ENCODE measurements at places on chromosomes 1 and 21.

- no peak for DNase-seq
Observed at GRCh38 chr1:110074166-110074565, 3.7 kb upstream of the ALX3 start.

DNA sequence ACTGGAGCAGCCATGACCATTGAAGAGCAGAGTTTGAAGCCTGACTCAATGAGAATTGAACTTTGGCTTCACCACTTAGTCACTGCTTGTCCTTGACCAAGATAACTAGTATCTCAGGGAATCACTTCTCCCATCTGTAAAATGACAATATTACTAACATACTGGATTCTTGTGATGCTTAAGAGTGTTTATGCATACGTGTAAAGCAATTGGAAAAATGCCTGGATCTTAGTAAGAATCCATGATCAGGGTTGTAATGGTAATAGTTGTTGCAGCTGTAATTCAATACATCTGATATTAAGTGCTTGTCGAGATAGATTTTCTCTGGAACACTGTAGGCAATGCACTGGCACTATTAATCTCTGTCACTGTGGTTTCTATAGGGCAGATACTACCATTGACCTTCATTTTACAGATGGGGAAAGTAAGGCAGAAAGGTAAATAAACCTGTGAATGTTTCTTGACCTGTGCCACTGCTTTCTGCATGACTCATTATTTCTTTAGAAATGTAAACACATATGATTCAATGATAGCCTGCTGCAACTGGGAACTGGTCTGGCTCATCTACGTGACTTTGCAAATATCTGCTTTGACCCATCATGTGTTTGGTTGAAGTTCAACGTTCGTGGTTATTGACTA, 662.5 kb downstream of the PLA2G4A start:
- DNase-seq, result no peak

GRCh38 chr1:33317946-33318345, 3.0 kb downstream of the A3GALT2 start:
- no peak for DNase-seq

- DNase-seq, result no peak
Observed at GRCh38 chr1:65247419-65248359, 61.7 kb upstream of the DNAJC6 start.

GRCh38 chr1:3170561-3171453, 101.8 kb downstream of the PRDM16 start:
- no peak for DNase-seq

- DNase-seq, result no peak
Observed at GRCh38 chr1:173527151-173527826, 50.2 kb downstream of the PRDX6 start.

- no peak for DNase-seq
Observed at GRCh38 chr1:112093372-112093694, 103.9 kb upstream of the KCND3 start.

- peak; percentile 70 for DNase-seq
Observed at GRCh38 chr1:9651565-9652378, at the start of gene PIK3CD. PIK3CD (plus strand) TSS chr1:9651731; CDS start chr1:9710456, 58,725 bp downstream.

GRCh38 chr1:59143133-59143487, 153.8 kb upstream of the FGGY start:
- peak; percentile 37 for DNase-seq

DNA sequence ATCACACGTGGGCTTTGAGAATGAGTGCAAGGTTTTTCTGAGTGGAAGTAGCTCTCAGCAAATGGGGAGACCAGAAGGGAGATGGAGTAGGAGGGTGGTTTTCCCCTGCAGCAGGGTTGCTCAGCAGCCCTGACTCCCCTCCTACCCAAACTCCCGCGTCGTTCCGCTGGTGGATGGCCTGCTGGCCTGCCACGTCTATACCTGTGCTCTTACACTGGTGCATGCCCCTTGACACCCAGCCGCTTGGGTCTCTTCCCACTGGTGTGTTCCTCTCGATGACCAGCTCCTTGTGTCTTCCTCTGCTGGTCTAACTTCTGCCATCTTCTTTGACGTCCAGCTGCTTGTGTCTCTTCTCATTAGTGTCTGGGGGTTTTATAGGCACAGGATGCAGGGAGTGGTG, 1797.9 kb downstream of the NCAM2 start:
- DNase-seq, result no peak

GRCh38 chr1:199982606-199983005, 44.9 kb upstream of the NR5A2 start:
- DNase-seq, result no peak

- no peak for DNase-seq
Observed at GRCh38 chr1:121418369-121419049, 233.7 kb downstream of the SRGAP2C start.

GRCh38 chr1:228793032-228793431, 57.8 kb downstream of the RHOU start:
- no peak for DNase-seq

- no peak for DNase-seq
Observed at GRCh38 chr1:39726600-39726999, 12.1 kb upstream of the PPIE start.

DNA sequence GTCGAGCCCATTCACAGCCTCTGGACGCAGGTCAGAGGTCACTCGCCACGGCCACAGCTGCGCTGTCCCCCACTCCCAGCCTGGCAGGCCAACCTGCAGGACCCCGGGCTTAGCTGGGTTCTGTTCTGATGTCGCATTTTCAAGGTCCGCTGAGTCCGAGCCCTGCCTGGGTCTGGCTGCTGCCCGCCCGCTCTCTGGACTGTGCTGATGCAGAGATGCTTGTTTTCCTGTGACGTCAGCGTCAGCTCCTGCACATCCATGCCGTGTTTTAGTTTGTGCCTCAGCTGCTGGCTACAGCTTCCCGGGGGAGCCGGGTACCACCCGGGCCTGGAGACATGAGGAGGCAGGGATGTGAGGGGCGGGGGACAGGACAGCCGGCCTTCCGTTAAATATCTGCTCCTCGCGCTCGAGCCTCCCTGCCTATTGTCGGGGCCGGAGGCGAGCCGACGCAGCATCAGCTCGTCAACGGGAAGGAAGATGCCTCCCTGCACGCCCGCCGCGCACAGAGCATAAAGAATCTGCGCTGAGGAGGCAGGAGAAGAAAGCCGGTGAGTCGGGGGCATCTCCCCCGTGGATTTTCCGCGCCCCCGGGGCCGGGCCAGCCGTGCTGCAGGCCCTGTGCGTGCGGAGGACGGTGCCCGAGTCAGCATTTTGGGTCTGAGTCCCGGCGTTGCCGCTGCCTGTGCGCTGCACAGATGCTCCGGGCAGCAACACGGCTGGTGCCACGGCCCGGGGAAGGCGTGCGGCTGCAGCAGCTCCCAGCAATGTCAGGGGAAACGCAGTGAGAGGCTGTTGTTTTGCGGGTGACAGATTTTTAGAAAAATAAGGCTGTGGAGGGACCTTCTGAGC, 23.4 kb downstream of the PRKCZ start:
- no peak for DNase-seq

GRCh38 chr1:116159177-116159576, 48.0 kb downstream of the MAB21L3 start:
- no peak for DNase-seq

DNA sequence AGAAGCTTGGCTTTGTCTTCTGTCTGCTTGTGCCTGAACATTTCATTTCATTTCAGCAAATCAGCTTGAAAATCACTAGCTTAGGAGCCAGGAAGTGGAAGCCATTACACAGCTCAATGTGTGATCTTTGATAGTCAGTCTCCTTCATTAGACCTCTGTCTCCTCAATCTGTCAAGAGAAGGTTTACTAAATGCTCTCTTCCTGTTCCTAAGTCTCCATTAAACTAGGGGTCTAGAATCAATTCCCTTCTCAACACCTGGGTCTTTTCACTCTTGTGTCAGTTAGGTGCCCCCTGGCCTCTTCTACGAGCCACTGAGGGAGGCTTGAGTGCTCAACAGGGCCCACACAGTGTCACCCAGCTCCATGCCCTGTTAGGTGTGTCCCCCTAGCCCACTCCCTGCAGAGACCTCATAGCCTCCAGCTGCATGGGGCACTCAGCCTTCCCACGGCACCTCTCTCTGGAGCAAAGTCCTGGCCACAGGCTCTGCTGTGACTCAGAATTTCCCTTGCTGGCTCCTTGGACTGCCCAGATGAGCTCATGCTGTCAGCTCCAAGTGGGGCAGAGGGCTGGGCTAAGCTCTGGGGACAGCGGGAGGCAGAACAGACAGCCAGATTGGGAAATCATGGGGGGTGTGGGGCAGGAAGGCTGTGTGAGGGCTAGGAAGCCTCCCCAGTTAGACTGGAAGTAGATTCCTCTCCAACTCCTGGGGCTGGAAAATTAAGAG, 115.7 kb upstream of the IPO9 start:
- DNase-seq, result no peak

DNA sequence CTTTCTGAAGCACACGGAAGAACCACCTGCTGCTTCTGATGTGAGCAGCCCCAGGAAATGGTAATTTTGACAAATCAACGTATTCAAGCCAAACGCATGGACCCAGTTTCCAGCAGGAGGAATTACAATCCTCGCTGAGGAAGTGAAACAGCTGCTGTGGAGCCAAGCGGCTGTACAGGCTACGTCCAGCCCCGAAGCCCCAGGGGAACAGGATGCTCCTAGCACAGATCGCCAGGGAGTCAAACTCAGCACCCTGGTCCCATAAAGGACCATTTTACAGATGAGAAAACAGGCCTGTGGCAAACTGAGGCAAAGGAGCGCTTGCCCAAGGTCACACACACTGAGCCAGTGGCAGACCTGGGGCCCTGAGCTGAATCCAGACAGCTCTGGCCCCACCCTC, 108.0 kb downstream of the PTPRU start:
- DNase-seq, result no peak

DNA sequence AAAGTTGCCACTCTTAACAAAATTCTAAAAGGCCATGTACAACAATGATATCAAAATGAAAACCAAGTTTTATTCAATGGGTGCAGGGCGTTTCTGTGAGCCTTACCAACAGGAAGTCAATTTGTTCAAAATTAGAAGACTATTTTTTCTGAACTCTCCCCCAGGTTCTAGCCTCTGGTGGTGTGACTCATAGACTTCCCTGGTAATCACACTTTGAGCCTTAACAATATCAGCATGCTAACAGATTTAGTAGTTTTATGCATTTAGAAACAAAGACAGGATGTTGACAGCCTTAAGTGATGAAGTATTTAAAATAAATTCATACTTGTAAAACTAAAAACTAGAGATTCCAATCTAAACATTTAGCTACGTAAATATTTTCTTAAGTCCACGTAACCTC, 88.4 kb downstream of the LRRC8C start:
- DNase-seq, result no peak

- peak; percentile 47 for DNase-seq
Observed at GRCh38 chr1:175373786-175374623, 181.4 kb upstream of the KIAA0040 start.

- no peak for DNase-seq
Observed at GRCh38 chr21:45922648-45923047, 58.9 kb upstream of the COL6A1 start.

- no peak for DNase-seq
Observed at GRCh38 chr1:61337981-61338848, 255.9 kb downstream of the NFIA start.

GRCh38 chr1:164609089-164609488, 50.1 kb downstream of the PBX1 start:
- DNase-seq, result no peak

DNA sequence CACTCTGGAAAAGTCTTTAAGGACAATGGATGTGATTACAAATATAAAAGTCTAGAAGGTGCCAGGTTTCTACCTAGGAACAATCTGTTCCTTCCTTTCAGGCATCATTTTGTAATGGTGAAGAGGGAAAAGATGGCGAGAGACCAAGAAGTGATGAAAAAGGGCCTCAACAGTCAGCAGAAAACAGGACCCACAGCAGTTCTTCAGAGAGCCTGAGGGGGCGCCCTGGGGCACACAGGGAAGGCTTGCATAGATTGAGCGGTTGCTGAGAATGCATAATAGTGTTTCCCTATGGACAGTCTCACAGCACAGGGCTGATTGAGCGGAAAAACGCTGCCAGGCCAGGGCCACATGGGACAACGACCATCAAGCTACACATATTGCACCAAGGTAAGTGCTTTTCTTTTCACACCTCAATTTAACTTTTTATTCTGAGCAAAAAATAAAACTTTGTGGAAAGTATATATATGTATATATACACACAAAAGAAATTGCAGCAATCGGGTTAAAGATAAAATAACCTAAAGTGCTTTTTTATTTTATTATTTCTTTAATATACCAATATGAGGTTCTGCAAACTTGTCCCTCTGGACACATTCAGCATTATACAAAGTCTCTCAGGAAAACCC, 3.1 kb upstream of the YRDC start:
- peak; percentile 74 for DNase-seq

- no peak for DNase-seq
Observed at GRCh38 chr1:94579876-94580294, 38.3 kb upstream of the F3 start.

DNA sequence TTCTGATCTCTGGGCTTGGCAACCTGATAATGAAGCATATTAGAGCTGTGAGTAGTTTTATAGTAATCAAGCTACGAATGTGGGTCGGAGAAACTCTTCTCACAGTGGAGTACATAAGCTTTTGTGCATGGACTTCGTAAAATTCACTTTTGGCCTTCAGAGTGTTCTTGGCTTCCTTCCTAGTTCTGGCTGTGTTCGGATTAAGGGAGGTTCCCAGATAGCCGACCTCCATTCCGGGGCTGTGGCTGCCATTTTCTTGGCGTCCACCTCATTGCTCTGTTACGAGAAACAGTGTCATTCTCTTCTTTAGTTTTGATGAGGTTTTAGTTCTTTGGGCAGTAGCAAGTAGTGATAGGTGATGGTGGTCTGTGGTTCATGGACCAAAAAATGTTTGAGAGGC, 26.3 kb downstream of the CAMTA1 start:
- no peak for DNase-seq

DNA sequence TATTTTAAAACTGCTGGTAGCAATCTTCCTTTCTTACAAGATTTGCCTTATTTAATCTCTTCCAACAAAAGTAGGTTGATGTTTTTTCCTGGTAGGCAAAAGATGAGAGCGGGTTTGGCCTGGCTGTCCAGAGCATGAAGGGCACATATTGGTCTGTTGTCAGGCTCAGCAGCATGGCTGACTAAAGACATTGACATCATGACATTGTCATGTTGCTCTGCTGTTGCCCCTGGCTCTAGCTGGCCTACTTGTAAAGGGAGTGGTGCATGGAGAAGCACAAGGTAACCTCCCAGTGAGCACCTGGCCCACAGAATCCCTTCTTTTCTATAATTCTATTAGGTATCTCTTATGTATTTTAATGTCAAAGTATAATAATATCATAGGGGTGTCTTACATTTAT, 23.6 kb downstream of the GNPAT start:
- no peak for DNase-seq

DNA sequence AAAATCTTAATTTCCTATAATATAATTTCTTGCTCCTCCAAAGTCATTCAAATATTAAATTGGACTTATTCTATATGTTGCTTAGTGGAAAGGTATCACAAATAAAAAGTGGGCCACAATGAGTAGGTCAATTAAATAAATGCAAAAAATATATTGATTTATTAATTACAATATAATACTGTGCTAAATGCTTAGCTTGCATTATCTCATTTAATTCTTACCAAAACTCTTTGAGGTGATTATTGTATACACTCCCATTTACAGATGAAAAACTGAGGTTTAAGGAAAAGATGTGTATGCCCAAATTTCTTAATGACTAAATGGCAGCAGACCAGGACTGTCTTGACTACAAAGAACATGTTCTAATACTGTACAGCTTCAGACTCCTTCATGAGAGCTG, 325.3 kb upstream of the SGIP1 start:
- no peak for DNase-seq

Data from GM13976 (cell line).